ENCODE measurements at places on chromosomes 6 and 20.

DNA sequence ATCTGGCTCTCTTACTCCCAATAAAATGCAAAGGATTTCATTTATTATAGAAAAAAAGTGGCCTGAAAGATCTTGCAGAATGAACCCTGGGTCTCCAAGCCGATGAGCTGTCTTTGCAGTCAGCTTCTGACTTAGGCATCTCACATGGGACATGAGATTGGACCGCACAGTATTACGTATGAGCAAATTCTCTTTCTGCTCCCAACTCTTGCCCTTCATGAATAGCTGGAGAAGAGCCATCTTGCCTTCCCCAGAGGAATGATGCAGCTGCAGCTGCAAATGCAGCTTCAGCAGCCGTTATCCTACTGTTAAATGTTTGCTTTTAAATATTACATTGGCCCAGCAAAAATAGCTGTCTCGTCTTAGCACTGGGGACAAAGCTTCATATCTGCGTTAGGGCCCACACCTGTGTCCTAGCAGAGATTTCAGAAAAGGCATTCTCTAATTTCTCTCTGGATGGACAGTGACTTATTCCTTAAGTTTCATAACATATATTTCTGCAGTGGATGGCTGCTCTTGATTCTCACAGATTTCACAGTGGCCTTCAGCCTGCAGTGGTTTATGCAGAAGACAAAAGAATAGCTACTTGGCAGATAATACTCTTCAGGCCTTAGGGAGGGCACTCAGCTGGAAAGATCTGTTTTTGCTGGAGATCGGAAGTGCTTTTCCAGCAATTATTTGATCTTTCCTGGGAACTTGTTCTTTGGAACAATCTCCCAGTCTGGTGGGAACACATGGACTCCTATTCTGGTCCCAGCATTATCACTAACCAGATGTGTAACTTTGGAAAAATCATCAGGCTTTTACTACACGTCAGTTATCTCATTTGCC is 129.2 kb downstream of the FYN start:
- DNase-seq: no peak

DNA sequence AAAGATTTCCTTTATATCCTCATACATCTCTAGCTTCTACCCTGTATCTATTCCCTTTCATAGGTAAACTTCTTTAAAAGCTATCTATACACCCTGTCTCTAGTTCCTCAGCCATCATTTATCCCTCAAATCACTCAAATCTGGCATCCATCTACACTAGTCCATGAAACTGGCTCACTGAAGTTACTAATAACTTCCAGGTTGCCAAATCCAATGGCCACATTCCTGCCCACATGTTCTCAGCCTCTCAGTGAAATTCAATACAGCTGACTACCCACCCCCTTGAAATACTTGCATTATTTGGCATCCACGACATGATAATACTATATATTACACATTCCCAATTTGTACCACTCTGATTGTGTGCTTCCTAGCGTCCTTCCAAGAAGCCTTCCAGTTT is 8.7 kb downstream of the REPS1 start:
- no peak for DNase-seq

- DNase-seq: peak; percentile 67
Measured at GRCh38 chr6:118748311-118749062, 97.1 kb upstream of the CEP85L start.

- no peak for DNase-seq
Measured at GRCh38 chr20:1402149-1402548, 9.3 kb upstream of the FKBP1A start.

GRCh38 chr20:5488823-5489222 is 172.1 kb upstream of the PROKR2 start:
- DNase-seq: no peak

- no peak for DNase-seq
Measured at GRCh38 chr6:3890047-3890446, 40.9 kb downstream of the FAM50B start.

- DNase-seq: no peak
Measured at GRCh38 chr6:121338366-121338765, 4.1 kb upstream of the TBC1D32 start.

DNA sequence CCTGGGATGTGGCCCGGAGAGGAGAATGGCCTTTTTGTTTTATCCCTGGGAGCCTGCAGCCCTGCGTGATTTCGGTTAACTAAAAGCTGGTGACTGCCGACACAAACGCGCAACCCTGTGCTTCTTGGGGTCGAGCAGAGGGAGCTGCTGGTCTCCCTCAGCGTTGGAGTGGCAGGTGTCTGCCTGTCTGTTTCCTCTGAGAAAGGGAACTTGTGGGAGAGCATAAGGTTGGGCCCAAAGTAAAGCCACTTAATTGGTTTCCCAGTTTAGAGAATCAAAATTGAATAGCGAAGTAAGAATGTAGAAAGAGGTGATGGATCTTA is 500 bp downstream of the LTV1 start:
- DNase-seq: no peak

DNA sequence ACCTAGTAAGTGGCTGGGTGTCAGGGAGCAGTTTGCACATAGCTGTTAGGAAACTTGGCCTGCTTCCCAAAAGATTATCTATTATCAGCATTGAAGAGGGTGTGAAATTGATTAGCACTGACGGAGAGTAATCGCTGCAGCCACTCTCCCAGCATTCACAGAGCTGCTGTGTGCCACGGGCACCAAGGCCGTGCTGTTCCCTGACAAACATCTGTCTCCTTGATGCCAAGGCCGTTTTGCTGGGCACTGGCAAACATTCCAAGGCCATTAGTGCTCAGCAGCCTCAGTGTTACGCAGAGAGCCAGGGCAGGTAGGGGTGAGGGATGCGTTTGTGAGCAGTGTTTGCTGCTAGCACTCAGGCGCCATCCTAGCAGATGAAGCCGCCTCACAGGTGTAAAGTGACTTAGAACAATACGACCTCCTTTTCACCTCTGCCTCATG is 57.7 kb upstream of the VSTM2L start:
- peak; percentile 76 for DNase-seq
